Eye (tissue), 1 donor: ENCODE measurements at places on chromosomes 11 and 22.
A peak's percentile ranks its signal among the peaks of the same experiment; 100 is the strongest.

DNA sequence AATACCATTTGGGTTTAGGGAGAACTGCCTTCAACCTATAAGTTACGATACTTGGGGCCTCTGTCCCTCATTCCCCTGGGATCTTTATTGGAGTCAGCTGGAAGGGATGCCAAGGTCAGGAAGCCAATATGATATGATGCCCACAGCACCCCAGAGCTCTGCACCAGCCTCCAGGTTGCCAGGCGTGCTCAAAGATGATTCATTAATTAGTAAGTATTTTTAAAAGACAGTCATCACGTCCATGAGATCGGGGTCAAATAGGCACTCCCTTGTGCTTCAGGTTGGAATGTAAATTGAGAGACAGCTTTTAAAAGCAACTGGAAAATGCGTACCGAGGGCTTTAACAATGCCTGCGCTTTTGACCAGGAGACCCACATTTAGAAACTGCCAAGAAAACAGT lies 57.0 kb upstream of the CD5 start:
- no peak for DNase-seq

DNA sequence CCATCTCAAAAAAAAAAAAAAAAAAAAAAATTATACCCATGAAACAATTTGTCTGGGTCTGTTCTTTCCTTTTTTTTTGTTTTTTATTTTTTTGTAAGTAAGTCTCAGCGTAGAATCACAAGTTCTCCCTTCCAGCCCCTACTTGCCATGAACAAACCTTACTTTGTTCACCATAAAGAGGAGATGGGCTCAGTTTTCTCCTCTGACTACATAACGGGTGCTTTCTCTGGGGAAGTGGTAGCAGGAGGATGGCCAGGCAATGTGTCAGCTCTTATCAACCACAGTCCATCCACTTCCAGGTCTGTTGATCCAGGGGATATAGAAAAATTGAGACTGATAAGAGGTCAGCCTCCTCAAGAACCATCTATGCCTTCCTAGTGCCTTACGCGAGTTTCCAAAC lies 11.0 kb downstream of the ASCC2 start:
- no peak for DNase-seq

- no peak for DNase-seq
Observed at GRCh38 chr11:11940551-11940950, 67.9 kb downstream of the DKK3 start.

DNA sequence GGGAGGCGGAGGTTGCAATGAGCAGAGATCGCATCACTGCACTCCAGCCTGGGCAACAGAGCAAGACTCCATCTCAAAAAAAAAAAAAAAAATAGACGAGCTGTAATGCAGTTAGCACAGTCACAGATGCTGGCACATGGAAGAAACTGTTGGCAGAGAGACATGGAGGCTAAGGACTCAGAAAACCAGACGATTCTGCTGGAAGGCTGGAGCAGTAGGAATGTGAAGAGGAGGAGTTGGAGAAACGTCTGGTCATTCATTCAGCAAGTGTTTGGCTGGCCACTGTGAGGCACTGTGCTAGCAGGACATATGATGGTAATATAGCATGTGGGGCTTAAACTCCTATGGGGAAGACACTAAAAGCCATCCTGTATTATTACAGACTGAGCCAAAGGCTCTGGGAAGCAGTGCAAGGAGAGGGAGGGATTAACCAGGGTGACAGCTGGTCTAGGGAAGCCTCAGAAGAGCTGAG lies 5.0 kb downstream of the UQCR10 start:
- DNase-seq: no peak

DNA sequence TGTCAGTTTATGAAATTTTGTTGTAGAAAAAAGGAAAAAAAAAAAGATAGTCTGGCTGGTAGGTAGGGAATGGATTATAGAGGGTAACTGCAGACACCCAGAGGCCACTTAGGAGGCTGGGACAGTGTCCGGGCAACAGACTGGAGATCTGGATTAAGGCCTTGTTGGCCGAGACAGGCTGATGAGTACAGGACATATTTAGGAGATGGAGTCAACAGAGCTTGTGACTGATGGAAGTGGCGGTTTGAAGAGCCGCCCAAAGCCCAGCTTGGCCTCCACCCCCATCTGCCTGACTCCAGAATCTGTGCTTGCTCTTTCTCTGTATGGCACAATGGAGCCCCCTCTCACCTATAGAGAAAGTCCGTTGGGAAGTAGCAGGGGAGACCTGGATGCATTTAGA lies 7.6 kb downstream of the PLEKHB1 start:
- no peak for DNase-seq

DNA sequence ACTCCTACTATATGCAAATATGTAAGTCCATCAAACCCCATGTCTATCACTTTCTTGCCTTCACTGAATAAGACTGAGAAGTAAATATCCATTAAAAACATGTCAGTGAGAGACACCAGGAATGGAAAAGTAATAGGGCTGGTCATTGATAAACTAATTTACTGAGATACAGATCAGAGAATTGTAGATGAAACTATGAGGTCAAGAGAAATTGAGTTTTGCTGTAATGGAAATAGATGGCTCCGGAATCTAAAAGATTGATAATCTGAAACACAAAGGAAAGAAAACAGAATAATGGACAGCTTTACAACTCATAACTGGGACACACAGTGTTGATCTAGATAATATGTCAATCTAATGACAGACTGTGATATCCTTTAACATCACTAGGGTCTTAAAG lies 1018.3 kb upstream of the RAG2 start:
- DNase-seq: no peak

- DNase-seq: no peak
Observed at GRCh38 chr11:45390407-45390806, 104.3 kb upstream of the SYT13 start.

GRCh38 chr11:5118893-5119292 lies 19.3 kb downstream of the OR52A5 start:
- DNase-seq: no peak

- no peak for DNase-seq
Observed at GRCh38 chr22:41902932-41903421, 11.9 kb downstream of the SHISA8 start.

- DNase-seq: no peak
Observed at GRCh38 chr22:40314041-40314440, 32.3 kb upstream of the ADSL start.

GRCh38 chr11:60711276-60711675 lies 11.9 kb downstream of the MS4A8 start:
- DNase-seq: no peak

DNA sequence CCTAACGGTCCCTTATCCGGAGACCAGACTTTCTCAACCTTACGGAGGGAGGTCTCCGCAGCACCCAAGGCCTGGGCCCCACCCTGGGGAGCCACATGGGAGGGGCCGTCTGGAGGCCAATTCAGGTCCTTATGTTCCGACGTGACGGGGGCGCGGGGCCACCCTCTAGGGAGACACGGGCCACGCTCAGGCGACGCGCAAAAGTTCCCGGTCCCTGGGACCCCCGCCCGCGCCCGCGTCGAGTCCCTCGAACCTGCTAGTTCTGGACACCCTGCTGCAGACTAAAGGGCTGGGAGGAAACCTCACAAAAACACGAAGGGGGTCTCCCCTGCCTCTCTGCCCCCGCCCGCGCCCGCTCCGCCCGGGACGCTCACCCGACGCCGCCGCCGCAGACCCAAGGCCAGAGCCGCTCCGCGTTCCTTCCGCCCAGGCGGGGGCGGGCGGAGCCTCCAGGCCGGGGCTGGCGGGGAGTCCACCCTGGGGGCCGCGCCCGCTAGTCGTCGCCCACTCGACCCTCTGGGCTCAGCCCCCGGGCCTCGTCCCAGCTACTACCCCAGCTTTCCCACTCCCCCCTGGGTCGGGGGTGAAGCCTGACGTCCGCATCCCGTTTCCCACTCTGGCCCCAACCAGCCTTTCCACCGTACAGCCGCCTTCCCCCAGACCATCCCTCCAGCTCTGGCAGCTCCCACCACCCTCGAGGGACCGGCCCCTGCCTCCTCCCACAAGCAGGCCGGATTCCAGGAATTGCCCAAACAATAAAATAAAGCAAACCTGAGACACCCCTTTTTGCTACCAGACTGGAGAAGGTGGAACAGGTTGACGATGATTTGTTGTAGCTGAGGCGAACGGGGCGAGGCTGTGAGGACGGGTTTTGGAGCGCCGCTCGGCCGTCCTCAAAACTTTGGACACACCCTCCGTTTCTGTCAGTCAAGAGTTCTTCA lies 2.7 kb downstream of the RNH1 start:
- peak; percentile 38 for DNase-seq

DNA sequence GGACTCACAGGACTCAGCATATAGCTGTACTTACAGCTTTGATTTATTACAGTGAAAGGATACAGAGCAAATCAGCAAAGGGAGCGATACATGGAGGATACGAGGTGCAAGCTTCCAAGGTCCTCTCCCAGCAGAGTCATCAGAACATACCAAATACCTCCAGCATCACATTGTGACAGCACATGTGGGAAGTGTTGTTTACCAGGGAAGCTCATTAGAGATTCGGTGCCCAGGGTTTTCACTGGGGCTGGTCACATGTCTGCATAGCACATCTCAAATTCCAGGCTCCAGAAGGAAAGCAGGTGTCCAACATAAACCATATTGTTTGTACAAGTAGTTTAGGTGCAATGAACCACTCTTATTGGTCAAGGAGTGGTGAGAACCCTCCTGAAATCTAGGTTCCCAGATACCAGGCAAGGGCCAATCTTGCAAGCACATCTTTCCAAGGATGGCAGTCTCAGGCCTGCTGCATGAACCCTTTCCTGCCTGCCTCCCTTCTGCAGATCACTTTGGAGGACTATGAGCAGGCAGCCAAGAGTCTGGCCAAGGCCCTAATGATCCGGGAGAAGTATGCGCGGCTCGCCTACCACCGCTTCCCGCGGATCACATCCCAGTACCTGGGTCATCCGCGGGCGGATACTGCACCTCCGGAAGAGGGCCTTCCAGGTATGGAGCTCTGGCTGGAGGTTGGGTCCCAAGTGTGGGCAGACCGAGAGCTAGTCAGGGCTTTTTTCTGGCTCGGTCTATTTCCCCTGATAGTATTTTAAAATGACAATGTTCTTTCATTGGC lies 26.7 kb downstream of the AMPD3 start:
- DNase-seq: no peak

- no peak for DNase-seq
Observed at GRCh38 chr11:65958774-65959420, 2.6 kb upstream of the SART1 start.

GRCh38 chr11:3086114-3086513 lies 28.9 kb upstream of the CARS1 start:
- no peak for DNase-seq

DNA sequence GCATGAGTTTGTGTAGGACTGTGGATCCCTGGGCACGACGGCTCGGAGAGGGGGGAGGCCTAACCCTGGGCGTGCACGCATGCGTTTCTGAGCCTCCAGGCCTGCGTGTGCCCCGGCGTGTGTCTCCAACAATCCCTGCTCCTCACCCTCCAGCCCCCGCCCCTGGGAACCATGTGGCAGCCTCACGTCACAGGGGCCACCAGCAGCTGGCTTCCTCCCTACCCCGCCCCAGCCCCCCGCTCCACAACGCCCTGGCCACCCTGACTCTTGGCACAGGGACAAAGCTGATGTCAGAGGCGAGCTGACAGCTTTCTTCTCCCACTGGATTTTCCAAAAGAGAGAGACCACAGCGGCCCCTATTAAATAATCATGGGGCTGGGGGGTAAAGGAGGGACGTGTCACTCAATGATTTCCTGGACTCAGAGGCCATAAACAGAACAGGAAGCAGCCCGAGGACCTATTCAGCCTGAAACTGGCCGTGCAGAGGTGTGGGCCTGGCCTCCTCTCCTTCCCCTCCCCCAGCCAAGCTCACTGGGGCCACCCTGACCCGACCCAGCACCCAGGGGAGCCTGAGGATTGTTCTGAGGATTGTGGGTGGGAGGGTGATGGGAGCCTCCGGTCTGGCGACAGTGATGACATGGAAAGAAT lies 6.8 kb upstream of the LIF start:
- peak; percentile 77 for DNase-seq

- peak; percentile 5 for DNase-seq
Observed at GRCh38 chr11:37394236-37394870, 796.3 kb upstream of the RAG2 start.

DNA sequence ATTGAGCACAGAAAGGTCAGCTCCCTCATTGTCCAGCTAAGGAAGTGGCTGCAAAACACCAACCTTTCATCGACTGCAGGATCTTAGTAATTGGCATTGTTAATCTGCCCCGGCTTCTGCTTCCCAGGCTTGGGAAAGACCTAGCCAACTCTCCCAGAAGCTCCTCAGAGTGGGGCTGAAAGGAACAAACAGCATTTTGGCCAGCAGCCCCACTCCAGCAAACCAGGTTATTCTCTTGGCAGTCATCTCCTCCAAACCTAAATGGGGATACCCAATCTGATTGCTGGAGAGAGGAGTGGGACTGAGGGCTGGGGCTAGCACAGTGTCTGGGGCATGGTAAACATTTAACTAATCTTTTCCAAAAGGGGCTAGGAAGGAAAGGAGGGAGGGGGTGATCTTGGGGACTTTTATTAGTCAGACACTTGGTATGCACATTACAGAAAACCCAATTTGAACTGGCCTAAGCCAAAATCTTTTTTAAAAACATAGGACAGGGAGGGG lies 294.4 kb downstream of the MN1 start:
- no peak for DNase-seq

DNA sequence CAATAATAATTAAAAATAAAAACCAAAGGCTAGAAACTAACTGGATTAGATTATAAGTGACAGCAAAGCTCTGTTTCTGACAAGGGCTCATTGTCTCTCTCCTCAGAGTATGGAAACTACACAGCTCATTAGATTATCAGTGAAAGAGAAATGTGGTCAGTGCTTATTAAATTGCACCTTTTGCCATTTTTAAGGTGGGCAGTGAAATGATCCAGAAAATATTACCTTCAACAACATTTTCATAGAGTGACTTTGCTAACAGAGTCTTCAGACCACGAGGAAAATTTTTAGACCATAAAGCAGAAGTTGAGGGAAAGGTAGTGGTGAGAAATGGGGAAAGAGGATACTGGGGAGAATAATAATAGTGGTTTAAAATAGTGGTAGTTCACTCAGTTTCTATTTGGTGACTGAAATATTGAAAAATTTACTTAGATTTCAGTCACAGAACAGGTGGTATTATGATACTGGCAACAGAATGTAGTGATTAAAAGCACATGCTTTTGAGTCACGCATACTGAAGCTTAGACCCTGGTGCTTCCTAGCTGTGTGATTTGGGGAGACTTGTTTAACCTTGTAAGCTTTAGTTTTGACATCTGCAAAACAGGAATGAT lies 684.0 kb upstream of the CCDC90B start:
- DNase-seq: peak; percentile 45

DNA sequence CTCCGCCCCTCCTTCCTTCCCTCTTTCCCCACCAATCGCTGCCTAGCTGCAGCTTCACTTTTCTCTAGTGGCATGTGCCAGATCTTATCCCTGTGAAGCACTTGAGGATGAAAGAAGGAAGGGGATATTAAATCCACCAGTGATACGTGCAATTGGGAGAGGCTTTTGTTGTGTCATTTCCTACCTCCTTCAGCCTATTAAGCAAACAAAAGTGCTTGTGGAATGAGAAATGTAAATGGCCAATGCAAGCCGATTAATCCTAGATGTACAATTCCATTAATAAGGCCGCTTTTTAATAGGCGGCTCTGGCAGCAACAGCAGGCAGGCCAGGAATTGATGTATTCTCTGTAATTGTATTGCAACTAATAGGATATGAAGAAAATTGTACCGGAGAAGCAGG lies 23.3 kb downstream of the NTM start:
- no peak for DNase-seq

GRCh38 chr22:50306753-50307749 lies at the start of gene PLXNB2:
Gene PLXNB2 (minus strand): TSS chr22:50307646. CDS start chr22:50290584, 17,062 bp downstream.
- peak; percentile 95 for DNase-seq
